ENCODE measurements at places on chromosomes 2 and 18.

GRCh38 chr2:18841248-18842150 is 252.1 kb upstream of the NT5C1B start:
- DNase-seq = no peak

GRCh38 chr2:61356958-61357350 is 113.9 kb downstream of the USP34 start:
- DNase-seq = no peak

GRCh38 chr2:212532087-212532486 is 6.5 kb downstream of the ERBB4 start:
- no peak for DNase-seq

DNA sequence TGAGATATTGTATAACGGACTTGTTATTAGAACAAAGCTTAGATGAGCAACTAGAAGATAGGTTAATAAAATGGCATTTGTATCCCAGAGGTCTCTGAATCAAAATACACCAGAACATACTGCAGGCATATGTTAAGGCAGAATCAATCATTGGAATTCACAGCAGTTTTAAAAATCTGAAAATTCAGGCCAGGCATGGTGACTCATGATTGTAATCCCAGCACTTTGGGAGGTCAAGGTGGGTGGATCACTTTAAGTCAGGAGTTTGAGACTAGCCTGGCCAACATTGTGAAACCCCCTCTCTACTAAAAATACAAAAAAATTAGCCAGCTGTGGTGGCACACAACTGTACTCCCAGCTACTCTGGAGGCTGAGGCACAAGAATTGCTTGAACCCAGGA is 405.2 kb downstream of the ZEB2 start:
- DNase-seq = no peak

DNA sequence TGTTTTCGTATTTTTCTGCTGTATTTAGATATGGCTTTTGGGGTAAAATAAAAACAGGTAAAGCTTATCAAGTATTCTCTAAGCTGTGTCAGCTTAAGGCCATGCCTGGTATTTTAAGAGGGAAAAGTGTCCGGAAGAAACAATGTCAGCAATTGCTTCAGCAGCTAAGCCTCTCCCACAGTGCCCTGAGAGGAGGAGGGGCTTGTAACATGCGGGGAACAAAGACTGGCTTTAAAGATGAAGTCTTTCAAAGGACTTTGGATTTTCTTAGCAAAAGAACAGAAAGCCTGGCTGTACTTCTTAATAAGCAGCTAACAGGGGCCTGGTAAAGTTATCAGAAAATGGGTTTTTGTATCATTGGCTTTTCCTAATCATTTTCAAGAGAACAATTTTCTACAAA is 102.8 kb downstream of the PXDN start:
- no peak for DNase-seq

DNA sequence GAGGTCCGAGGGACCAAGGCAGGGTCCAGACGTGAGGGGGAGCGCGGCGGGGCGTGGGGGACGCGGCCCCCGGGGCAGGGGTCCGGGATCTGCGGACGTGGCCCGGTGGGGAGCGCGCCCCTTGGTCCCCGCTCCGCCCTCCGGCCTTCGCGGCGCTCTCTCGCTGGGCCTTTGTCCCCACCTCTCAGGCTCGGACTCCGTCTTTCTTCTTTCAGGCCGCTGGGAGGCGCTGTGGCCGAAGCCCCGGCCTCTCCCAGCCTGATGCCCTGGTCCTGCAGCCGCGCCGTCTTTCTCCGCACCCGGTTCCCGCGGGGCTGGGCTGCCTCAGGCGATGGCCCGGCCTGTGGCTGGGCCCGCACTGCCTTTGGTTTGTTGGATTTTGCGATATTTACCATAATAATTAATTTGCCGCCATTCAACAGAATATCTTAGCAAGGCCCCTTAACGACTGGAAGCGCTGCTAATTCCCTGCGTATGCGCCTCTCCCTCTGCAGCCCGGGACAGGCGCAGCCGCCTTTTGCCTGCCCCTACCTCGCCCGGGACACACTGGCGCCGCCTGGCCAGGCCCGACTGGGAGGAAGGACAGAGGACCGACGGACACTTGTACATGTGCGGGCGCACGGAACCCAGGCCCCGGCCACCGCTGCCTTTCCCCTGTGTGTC is 10.8 kb downstream of the SIX3 start:
- DNase-seq = no peak

DNA sequence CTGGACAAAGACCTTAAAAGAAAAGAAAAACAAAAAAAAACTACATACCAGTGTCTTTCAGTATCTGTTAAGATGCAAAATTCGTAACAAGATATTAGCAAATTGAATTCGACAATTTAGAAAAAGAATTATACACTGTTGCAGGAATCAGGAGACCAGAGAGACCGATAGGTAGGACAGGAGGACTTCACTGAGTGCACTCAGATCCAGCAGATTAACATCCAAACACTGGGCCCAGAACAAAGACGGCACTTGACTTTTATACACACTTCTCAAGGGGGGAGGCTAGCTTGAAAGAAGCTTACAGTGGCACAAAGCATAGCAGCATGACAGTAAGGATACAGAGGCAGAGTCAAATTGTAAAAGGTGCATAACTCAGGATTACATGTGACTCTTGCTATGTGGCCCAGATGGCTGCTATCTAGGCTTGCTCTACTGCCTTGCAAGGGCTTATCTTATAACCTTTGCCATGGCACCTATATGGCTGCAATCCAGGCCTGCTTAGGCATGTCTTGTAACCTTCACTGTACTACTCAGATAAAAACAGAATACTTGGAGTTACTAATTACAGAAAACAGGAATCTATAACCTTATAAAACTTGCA is 507.3 kb upstream of the LRRTM4 start:
- DNase-seq = no peak
